Stimulated activated CD4-positive, alpha-beta T cell treated with anti-CD3 and anti-CD28 coated beads, Interleukin-1b, Interleukin-23, amount 100 ng/mL, for 1 hour (primary cell): ENCODE measurements at places on chromosomes 4 and X.

DNA sequence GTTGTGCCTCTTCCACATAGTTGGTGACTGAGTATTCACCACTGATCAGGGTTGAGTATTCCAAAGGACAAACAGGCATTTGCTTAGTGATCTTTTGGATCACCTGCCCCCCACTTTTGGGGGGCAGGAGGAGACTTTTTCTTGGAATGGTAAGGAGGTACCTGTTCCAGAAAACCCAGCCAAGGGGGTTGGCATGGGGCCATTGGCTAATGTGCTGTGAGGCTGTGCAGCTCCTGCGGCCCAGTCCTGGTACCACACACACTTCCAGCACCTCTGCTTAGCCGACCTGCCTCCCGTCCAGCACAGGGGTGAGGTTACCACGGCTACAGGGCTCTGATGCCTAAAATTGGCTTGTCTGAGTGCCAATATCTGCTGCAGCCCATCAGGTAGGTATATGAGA, 40.1 kb upstream of the MGST2 start:
- DNase-seq, result no peak

- DNase-seq, result no peak
These were observed 44.3 kb upstream of the UGDH start for GRCh38 chr4:39571504-39571903.

GRCh38 chrX:107123750-107124149, 5.1 kb upstream of the RBM41 start:
- DNase-seq, result no peak

- no peak for DNase-seq
These were observed 188.9 kb downstream of the FBXW7 start for GRCh38 chr4:152346979-152347378.

DNA sequence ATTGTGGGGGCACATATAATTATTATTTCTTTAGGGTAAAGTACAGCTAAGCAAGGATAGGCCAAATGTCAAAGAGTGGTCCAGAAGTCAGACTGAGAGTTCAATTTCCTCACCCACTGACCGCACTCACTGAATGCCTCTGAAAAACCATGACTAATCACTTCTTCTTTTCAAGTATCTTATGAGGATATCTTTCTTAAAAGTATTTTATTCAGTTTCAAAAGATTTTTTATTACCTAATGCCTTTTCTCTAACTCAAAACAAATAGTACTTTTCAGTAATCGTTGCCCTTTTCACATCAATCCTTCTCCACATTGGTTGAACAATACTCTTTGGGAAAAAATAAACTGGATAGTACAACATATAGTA, 61.7 kb upstream of the CAMK2D start:
- no peak for DNase-seq
